ENCODE measurements at places on chromosomes 2 and 18.
A peak's percentile ranks its signal among the peaks of the same experiment; 100 is the strongest.

DNA sequence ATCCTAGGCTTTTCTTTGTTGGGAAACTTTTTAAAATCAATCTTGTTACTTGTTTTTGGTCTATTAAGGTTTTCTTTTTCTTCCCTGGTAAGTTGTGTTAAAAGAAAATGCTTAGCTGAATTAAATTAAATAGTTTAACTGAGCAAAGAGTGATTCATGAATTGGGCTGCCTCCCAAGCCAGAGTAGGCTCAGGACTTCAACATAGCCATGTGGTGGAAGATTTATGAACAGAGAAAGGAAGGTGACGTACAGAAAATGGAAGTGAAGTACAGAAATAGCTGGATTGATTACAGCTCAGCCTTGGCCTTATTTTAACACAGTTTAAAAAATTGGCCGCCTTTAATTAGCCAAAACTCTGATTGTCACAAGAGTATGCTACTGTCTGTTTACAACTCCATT lies 27.9 kb upstream of the GALNT5 start:
- no peak for DNase-seq

DNA sequence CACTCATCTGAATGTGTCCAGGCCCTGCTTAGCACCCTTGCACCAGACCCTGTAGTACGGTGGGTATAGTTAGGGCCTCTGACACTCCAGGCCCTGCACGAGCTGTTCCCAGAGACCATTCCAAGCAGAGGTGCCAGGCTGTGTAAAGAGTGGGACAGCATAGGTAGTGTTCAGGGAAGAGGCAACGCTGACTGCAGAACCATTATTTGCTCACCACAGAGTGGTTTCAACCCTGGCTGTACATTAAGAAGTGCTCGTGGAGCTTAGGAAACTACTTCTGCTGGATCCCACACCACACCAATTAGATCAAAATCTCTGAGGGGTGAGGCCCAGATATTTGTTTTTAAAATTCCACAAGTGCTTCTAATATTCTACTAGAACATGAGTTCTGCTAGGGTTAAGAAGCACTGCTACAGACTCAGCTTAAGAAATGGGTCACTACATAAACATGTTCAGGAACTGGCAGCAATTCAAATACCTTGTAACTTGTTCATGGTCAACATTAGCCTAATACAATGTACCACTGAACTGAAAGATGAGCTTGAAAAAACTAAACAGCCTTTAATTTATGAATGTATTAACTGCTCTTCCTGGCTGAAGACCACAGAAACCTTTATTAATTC lies 183.0 kb downstream of the MYO5B start:
- no peak for DNase-seq

GRCh38 chr2:29879456-29879855 lies 41.9 kb downstream of the ALK start:
- DNase-seq = no peak

DNA sequence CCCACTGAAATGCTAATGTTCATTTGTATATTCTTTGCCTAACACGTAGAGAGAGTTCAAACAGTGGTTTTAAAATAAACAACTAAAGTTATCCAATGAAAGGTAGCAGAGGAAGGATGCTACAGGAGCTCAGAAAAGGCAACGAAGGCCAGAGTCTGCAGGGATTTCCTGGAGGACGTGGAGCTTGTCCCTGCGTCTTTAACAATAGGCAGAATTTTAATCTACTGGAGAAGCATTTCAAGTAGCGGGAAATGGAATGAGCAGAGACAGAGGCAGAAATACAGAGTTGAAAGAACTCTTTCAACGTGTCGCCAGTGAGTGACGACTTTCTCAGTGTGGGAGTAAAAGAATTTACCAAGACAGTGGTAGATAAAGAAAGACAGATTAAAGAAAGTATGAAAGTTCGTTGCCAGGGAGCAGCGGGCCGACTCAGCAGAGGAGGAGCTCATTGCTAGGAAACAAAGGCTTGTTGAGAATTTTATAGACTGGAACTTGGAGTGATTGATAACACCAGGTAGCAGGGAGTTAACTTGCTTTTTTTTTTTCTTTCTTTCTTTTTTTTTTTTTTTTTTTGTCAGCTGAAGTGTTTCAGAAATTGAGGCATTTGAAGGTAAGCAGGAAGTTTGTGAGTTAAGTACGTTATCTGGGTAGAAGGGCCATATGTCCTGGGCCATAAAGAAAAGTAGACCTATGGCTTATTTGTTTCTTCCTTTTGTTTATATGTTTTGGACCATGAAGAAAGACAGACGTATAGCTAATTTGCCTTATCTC lies 625 bp upstream of the NBAS start:
- DNase-seq = peak; percentile 51

DNA sequence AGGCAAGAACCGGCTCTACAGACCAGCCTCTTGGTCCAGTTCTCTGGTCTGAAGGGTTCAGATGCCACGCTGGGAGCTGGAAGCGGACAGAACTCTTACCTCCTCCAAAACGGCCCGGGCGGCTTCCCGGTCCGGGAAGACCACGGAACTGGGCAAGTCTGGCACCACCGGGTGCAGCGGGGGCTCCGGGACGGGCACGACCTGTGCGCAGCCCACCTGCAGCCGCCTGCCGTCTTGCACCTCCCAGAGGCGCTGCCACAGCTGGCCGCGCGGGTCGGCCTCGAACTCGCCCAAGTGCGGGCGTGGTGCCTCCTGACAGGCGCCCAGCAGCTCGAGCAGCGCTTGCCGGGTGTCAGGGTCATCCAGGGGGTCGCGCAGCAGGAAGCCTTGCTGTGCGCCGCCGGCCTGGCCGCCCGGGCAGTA lies 773 bp downstream of the CMPK2 start:
- no peak for DNase-seq

DNA sequence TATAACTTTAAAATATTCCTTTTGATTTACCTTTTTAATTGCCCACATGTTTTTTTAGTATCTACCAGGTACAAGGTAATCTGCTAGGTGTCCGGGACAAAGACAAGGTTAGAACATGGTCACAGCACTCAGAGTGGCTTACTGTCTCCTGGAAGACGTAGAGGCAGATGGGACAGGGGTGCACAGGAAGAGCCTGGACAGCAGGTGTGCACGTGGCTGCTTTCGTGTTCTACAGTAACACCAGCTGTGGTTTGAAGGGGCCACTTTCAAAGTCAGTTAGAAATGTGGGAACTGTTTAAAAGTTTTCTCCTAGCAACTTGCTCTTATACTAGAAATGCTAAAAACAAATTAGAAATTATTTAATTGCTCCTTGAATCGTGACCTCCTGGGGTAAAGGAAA lies 102.9 kb upstream of the ALPP start:
- no peak for DNase-seq

DNA sequence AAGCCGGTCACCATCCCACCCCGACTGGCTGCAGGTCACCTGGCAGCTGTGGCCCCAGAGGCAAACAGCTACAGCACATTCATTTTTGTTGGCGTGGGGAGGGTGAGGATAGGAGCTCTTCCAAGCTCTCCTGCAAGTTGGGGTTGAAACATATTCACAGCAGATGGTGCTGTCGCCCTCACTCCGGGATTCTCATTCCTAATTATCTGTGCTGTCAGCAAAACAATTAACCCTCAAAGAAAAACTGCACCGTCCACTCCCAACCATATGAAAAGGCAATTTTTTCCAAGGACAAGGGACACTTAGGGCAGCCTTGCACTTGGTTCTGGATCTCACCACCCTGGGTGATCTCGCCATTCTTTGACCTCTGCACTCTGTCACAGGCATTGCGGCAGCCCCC lies 68.6 kb downstream of the ZBTB7C start:
- no peak for DNase-seq

- DNase-seq = peak; percentile 34
Measured at GRCh38 chr2:207337234-207338219, 171.8 kb upstream of the KLF7 start.

DNA sequence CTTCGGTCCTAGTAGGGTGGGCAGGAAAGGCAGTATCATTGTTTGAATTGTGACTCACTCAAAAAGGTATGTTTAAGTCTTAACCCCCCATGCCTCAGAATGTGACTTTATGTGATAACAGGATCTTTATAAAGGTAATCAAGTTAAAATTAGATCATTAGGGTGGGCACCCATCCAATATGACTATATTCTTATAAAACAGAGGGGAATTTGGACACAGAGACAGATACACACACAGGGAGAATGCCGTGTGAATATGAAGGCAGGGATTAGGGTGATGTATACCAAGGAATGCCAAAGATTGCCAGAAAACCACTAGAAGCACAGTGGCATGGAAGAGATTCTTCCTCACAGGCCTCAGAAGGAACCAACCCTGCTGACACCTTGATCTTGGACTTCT lies 281.8 kb downstream of the CLIP4 start:
- DNase-seq = no peak

- no peak for DNase-seq
Measured at GRCh38 chr18:79637921-79638909, 41.4 kb upstream of the CTDP1 start.

GRCh38 chr2:81247648-81248047 lies 943.1 kb upstream of the LRRTM1 start:
- no peak for DNase-seq

- DNase-seq = no peak
Measured at GRCh38 chr2:227125506-227125905, 38.5 kb downstream of the COL4A4 start.

GRCh38 chr2:57850415-57851130 lies 196.0 kb upstream of the VRK2 start:
- DNase-seq = no peak

- no peak for DNase-seq
Measured at GRCh38 chr2:195662138-195662537, 5.1 kb downstream of the SLC39A10 start.

- no peak for DNase-seq
Measured at GRCh38 chr2:127342101-127342500, 45.7 kb downstream of the MAP3K2 start.

- DNase-seq = no peak
Measured at GRCh38 chr2:239024226-239024625, 176.3 kb downstream of the TWIST2 start.

DNA sequence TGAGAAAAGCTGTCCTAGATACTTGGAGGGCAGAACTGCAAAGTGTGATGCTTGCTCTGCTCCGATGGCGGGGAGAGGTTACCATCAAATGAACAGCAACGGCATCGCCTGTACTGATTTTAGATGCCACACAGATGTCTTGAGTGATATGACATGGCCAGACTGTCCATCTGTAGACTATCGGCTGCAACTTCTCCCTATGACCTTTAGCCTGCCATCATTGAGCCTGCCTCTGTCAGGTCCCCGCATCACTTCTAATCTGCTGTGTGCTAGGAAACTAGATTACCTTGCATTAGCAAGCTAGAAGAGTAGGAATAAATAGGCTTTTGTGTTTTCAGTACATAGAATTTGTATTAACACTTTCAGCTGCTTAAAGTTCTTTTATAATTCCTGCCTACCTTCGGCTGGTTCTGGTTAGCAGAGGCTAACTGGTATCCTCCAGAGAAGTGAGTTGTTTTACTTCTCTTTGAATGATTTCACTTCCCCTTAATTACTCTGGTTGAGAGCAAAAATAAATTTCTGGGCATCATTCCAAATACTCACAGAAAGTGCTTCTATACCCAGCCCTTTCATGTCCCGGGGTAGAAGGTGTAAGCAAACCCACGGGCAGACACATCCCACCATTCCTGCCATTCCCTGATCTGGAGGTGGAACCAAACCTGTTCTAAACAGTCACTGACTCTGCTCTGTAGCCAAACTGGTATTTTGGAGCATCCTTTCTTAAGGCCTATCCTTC lies 24.0 kb downstream of the GAREM2 start:
- DNase-seq = no peak

GRCh38 chr2:80244905-80245584 lies 59.5 kb downstream of the LRRTM1 start:
- no peak for DNase-seq

DNA sequence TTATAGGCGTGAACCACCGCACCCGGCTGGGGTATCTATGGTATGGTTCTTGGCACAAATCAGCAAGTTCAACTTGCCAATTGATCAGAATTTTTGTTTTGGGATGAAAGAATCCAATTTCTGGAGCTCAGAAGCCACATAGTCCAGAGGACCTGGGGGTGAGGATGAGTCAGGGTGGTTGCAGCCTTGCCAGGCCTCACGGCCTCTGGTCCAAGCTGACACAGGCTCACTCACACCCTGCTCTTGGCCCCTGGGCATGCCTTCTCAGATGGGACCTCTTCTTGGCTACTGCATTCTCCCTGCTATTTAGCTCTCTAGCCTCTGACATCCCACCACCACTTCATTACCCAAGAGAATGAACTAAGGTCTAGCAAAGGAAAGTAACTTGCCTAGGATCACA lies 16.3 kb downstream of the CAPG start:
- no peak for DNase-seq

- no peak for DNase-seq
Measured at GRCh38 chr2:109367683-109368082, 238.7 kb downstream of the SH3RF3 start.

DNA sequence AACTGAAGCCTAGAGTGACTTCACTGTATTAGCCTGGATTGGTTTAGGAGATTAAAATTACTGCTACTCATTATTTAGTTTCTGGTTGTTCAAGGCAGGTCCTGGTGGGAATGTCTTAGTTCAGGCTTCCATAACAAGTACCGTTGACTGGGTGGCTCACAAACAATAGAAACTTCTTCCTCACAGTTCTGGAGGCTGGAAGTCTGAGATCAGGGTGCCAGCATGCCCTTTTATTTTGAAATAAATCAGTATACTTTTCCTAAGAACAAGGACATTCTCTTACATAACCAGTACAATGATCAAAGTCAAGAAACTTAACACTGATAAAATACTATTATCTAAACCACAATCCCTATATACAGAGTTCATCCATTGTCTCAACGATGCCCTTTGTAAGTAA lies 4.0 kb upstream of the DAW1 start:
- no peak for DNase-seq

- DNase-seq = no peak
Measured at GRCh38 chr2:48545244-48545643, 15.3 kb downstream of the STON1 start.

DNA sequence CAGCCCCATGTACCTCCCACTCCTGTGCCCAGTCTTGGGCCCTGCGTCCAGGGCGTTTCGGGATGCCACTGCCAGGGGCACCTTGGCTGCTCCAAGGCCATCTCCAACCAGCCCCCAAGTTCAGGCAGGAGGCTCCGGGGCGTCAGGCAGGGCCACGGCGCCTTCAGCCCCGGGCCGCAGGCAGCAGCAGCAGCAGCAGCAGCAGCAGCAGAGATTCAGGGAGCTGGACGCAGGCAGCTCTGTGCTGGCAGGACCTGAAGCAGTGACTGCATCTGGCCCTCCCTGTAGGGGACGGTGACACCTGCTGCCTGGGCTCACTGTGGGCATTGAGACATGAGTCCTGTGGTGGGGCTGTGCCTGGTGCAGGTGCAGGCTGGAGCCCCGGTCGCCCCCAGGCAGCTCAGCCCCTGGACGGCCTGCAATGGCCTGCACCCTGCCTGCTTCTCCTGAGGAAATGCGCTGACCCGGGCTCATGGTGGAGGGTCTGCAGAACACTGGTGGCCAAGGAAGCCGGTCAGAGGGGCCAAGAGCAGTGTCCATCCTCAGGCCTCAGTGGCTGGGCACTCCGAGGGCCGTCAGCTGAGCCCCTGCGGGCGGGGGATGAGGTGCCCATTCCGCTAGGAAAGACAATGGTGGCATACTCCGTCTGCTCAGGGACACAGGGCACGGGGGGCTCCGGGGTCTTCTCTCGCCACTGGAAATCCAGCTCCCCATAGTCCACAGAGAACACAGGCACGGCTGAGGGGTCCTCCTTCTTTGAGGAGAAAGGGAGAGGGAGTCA lies 8.0 kb downstream of the PDCD1 start:
- DNase-seq = peak; percentile 6

GRCh38 chr2:72750466-72750865 lies 75.4 kb downstream of the EXOC6B start:
- no peak for DNase-seq

Measured in stimulated activated CD4-positive, alpha-beta T cell treated with anti-CD3 and anti-CD28 coated beads, Interleukin-15, amount 100 ng/mL, for 24 hours (primary cell).